D341Med (cell line): ENCODE measurements at places on chromosomes 5 and 9.

DNA sequence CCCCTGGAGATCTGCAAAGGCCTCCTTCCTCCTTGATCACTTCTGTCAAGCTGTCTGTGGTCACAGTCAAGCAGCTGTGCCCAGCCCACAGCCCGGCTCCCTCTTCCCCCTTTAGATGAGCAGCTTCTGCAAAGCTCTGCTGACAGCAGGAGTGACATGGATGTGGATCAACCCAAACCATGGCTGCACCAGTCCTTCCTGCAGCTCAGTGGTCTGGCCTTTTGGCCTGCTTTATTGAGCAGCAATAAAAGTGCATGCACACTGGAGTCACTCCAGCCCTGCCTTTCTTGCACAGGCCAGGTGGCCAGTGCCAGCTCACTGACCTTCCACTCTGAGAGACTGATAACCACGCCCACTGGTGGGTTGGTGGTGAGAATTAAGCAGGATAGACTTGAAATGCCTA is 91.3 kb upstream of the OTULINL start:
- no peak for DNase-seq

DNA sequence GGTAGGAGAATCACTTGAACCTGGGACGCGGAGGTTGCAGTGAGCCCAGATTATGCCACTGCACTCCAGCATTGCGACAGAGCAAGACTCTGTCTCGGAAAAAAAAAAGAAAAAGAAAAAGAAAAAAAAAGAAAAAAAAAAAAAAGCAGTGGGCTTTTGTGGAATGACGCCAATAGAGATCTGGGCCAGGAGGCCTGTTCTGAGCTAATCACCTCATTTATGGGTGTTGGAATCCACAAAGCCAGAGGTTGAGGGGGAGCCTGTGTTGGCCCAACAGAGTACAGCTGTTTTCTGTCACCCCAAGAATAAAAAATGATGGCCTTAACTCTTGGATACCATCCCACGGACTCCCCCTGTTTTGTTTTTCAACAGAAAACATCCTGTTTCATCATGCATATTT is 18.5 kb downstream of the OSTF1 start:
- no peak for DNase-seq

GRCh38 chr9:125437771-125438221 is 176.2 kb downstream of the GAPVD1 start:
- no peak for DNase-seq

DNA sequence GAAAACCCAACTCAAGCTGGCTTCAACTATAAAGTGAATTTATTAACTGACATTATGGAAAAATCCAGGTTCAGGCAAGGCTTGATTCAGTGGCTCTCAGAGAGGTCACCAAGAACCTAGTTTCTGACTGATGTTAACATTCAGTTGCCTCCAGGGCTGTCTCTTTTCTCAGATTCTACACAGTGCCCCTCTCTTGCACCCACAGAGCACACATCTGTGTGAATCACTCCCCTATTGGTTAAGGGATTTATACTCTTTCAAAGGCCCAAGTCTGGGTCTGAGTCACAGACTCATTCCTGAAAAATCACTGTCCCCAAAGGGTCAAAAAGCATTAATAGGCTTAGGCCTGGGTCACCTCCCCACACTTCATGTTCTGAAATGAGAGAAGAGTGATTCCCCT is 6.2 kb upstream of the HAVCR2 start:
- no peak for DNase-seq

DNA sequence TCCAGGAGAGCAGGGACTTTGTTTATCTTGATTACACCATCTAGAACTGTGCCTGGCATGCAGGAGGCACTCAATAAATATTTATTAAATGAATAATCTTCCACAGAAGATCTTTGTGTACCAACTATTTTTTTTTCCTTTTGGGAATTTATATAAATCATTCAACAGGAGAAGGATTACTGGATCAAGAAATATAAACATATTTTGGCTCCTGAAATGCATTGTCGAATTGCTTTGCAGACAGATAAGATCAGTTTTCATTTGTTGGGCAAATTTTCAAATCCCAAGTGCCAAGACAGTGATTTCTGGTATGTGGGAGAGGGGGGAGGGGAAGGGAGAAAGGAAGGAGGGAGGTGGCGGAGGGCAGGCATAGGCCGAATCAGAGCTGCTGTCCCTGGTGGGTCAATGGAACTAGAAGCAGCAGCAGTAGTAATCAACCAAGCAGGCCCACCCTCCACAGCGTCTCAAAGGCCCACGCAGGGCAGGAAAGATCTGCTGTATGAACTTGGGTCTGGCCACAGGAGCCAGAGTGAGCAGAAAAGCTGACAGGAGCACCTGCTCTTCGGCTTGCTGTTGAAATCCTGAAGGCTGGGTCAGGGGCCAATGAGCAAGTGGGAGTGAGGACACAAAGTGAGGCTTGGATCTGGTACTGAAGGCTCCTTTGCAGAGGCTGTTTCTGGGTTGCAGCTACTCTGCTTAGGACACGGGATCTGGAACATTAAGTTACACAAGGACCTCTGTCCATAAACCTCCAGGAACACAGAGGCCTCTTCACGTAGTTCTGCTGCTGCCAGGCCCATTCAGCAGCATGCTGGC is 15.8 kb upstream of the TRAF1 start:
- DNase-seq = no peak

DNA sequence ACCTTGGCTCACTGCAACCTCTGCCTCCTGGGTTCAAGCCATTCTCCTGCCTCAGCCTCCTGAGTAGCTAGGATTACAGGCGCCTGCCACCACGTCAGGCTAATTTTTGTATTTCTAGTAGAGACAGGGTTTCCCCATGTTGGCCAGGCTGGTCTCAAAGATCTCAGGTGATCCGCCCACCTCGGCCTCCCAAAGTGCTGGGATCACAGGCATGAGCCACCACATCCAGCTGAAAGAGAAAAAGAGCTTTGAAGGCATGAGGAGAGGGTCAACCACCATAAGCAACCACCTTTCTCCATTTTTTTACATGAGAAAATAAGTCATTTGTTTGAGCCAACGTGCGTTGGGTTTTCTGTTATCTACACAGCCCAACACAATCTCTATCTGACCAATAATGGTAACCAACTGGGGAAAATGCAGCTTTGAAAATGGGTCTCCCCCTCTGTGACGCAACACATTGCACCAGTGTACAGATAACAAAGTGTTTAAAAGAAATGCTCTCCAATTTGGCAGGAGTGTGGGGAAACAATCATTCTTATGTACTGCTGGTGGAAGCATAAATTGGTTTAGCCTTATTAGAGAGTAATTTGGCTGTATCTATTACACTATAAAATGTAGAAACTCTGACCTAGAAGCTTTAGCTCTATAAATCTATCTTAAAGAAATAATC is 45.8 kb upstream of the ZBTB43 start:
- DNase-seq = no peak

GRCh38 chr5:2385818-2386217 is 365.7 kb downstream of the IRX2 start:
- DNase-seq = no peak

DNA sequence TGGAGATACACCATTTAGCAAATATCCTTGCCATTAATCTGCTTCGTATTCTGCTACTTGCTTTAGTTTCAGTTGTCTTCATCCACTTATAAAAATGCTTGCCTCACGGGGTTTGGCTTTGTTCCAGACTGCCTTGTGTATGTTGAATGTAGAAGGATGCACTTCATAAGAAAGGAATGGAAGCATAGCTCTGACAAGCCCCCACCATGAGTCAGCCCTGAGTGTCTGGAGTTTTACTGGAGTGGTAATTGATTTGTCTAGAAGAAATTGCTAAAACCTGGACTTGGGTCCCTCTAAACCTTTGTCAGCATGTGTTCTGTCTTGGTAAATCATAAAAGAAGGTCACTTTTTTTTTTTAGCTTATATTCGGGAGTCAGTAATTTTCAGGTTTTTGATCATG is 4.6 kb downstream of the TEX48 start:
- no peak for DNase-seq

DNA sequence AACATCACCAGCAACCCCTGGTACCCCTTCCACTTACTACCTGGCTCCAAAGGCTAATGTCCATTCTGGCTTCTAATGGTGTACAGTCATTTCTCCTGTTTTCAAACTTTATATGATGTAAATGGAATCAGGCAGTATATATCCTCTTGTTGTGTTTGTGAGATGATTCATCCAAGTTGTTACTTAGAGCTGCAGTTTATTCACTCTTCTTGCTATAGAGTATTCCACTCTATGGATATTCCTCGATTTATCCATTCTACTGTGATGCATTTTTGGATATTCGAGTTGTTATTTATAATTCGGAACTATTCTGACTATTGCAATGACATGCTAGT is 32.4 kb downstream of the IRF1 start:
- DNase-seq = no peak

DNA sequence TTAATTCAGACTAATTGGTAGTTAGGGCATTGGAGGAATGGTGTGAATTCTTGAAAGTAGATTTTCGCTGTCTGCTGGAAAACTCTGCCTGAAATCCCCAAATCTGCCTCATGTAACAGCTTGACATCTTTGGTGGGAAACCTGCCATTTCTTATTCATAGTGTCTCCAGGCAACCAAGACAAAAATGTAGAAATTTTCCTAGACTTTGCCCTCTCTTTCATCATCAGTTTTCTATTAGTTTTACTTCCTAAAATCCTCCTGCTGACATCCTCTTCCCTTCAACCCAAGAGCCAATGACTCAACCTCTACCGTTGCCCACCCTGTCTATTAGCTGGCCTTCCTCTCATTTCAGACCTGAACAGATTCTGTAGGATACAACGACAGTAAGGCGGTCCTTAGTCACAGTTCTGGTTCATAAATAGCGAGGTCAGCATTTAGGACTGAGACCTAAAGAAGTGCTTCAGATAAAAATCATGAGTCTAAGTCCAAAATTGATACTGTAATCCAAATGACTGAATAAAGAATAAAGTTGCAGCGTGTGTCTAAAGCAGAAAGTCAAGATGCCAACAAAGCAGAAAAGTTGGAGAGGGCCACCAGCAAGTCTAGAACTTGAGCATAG is 133.9 kb downstream of the MUSK start:
- no peak for DNase-seq

GRCh38 chr9:28688172-28688571 is 1114.9 kb upstream of the C9orf72 start:
- no peak for DNase-seq

- DNase-seq = no peak
These were observed 2.0 kb downstream of the MATR3 start for GRCh38 chr5:139295346-139296057.

- DNase-seq = no peak
These were observed 46.9 kb upstream of the EGFL7 start for GRCh38 chr9:136615631-136616306.

GRCh38 chr5:25160891-25161290 is 516.1 kb upstream of the CDH10 start:
- no peak for DNase-seq

DNA sequence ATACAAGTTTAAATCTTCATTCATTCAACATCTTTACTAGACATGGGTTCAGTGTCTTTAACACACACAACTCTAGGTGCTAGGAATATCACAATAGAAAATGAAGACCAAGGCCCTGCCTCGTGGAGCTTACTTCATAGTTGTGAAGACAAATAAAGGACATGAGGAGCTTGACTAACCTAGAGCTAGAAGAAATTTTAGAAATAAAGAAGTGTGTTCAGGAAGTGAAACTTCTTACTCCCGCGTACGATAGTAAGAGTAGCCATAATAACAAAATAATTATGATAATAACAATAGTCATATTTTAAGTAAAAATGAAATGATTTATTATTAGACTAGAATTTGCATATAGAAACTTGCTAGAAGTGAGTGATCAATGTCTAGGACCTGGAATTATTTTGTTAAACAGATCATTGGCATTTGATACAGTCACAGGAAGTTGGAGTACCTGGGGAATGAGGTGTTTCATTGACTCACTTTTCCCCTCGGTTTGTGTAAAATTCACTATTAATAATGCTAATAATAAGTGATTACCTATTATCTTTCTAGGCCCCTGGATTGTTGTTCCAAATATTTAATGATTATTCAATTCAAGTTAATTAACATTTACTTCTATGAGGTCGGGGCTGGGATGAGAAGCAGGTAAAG is 331.3 kb downstream of the NSG2 start:
- DNase-seq = no peak

GRCh38 chr5:62082370-62082801 is 223.6 kb upstream of the KIF2A start:
- DNase-seq = no peak

DNA sequence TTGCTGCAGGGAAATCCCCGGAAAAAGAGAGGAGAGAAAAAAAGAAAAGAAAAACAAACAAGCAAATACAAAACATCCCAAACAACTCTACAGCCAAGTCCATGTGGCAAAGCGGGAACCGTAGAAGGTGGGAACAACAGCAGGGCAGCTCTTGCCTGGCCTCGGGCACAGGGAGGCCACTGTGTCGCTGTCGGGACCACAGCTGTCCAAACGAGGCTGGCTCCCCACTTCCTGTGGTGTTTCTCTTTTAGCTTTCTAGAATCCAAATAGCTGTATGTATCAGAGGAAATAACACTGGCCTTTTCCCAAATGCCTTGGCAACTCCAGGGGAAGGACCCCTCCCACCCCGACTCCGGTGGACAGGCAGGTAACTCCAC is 41.6 kb upstream of the EQTN start:
- DNase-seq = no peak

GRCh38 chr5:65026816-65027548 is 258.3 kb downstream of the CWC27 start:
- no peak for DNase-seq

DNA sequence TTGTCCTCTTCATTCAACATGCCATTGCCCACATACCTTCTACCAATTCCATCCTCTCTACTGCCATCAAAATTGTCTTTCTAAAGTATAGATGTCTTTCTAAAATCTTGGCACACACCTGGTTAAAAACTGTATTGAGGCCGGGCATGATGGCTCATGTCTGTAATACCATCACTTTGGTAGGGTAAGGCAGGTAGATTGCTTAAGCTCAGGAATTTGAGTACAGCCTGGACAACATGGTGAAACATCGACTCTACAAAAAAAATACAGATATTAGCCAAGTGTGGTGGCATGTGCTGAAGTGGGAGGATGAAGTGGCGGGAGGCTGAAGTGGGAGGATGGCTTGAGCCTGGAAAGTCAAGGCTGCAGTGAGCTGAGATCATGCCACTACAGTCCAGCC is 412.1 kb downstream of the TMEM38B start:
- DNase-seq = no peak

DNA sequence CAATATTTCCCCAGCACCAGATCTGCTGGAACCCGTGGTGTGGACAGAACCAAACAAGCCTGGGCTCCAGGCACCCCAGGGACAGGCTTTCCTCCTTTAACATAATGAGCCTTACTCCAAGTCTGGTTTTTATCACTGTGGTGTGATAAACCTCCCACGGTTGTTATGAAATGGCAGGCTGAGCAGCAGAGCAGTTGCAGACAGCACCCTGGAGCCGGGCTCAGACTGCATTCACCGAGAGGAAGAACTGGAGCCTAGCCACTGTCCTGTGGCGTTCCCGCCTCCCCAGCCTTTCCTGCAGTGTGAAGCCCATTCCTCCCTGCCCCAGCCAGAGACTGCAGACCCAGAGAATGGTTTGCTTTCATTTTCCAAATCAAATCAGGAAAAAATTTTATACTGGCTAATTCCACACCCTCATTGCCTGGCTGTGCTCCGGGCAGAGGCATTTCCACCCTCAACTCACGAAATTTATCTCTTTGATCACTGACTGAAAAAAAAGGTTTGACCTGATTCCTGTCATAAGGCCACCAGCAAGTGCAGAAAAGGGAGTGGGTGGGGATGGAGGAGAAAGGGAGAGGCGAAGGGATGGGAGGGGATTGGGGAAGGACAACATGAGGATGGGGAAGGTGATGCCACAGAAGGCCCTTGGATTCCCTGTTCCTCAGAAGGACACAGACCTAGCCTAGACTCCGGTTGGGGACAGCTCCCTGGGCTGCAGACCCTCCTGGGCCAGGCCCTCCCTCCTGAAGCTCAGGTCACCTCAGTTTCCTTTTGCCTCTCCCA is 18.9 kb downstream of the IPPK start:
- no peak for DNase-seq
